ENCODE measurements at places on chromosomes 12 and 14. TPM values are rescaled to one million over a fixed set of nuclear protein-coding genes. Genes with fewer than 3 reads are reported as not detected.

The C14orf132 gene
- 3.8 TPM for total RNA-seq

The SVOP gene
- not detected for total RNA-seq

The SERPINA10 gene
- not detected for total RNA-seq

The KRT72 gene
- total RNA-seq, result not detected

The RPS29 gene
- total RNA-seq, result 5,008 TPM
